ENCODE measurements at places on chromosomes 3 and 15. TPM values are rescaled to one million over a fixed set of nuclear protein-coding genes. Genes with fewer than 3 reads are reported as not detected.

DNA sequence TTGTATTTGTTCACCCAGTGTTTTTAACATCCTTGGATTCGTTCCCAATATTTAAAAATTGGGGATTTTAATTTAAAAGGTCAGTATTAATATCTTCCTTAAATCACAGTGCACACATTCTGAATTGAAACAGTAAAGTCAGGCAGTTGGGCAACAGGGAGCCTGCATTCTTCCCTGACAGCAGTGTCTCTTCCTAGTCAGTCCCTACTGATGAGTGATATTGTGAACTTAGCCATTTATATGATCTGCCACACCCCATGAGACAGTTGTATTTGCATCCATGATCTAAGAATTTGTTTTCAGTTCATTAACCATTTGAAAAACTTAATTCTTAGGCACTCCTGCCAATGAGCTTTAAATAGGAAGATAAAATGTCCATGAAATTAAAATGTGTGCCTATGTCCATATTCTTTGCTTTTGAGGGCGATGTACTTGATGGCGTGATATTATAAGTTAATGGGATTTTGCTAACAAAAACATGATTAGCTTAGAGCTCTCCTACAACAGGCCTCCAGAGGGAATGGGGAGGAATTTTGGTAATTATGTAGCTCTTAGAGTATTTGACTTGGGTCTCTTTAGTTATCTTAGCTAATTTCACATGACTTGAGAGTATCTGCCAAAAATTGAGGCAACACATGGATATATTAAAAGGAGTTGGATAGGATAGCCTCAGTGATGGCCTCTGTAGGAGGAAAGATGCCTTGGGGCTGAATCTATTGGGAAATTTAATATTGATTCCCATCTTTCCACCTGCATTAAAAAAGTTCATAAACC lies 219.3 kb downstream of the PTPRG start:
- H3K4me1 ChIP-seq, result no peaks in the 10 kb centered on the region
- no peak for DNase-seq
- H3K36me3 ChIP-seq, result no peaks in the 10 kb centered on the region
- no peak overlapping the region for H3K27ac ChIP-seq
- peaks cover 9% of the 10 kb centered on the region for H3K27me3 ChIP-seq

DNA sequence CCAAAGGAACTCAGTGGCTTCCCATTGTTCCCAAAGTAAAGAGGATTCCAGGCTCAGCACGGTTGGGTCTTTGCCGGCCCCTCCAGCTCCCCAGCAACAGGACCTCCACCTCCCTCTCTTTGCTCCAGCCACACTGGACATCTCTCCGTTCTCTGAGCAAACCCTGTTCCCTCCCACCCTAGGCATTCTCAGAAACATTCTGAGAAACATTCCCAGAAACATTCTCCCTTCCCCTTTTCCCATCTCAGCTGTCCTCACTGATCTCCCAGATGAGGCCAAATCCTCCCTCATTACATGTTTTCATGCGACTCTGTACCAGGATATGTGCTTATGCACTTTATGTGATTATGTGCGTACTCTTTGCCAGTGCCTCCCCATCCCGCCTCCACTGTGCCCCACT lies 14.1 kb downstream of the CCDC33 start:
- no peak overlapping the region for H3K27ac ChIP-seq
- no peaks in the 10 kb centered on the region for H3K36me3 ChIP-seq
- no peak for DNase-seq

- peaks cover 15% of the 10 kb centered on the region for H3K36me3 ChIP-seq
- DNase-seq, result no peak
- H3K4me1 ChIP-seq, result peaks cover 75% of the 10 kb centered on the region
- no peak overlapping the region for H3K4me3 ChIP-seq
- peak overlapping the region; percentile 13 for H3K27ac ChIP-seq
These were observed 15.2 kb downstream of the EIF4E3 start for GRCh38 chr3:71709908-71710511.

- H3K27ac ChIP-seq, result no peak overlapping the region
- no peak overlapping the region for H3K4me3 ChIP-seq
- H3K4me1 ChIP-seq, result no peaks in the 10 kb centered on the region
- DNase-seq, result no peak
- H3K36me3 ChIP-seq, result no peaks in the 10 kb centered on the region
These were observed 137.1 kb upstream of the THBS1 start for GRCh38 chr15:39443659-39444219.

The KBTBD12 gene
- total RNA-seq, result not detected

DNA sequence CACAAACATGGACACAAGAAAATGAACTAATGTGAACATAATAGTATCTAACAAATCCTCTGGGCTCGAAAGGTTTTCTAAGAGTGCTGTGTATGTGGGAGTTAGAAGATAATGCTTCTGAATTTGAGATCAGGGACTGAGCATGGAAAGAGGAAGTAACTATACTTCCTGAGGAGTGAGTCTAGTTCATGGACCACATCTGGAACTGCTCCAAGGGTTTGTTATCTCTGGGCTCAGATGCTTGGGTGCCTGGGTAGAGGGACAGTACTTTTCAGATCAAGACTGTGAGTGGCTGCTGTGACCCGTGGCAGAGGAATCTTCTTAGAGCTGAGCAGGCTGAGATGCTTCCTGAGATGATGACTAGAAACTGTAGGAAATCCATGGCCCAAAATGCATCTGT lies 28.5 kb downstream of the TBC1D23 start:
- H3K36me3 ChIP-seq, result peaks cover 12% of the 10 kb centered on the region
- no peaks in the 10 kb centered on the region for H3K27me3 ChIP-seq
- H3K4me1 ChIP-seq, result no peaks in the 10 kb centered on the region
- no peak for DNase-seq
- no peak overlapping the region for H3K27ac ChIP-seq
- H3K4me3 ChIP-seq, result no peak overlapping the region

GRCh38 chr15:36884518-36884875 lies 215.9 kb downstream of the MEIS2 start:
- H3K27ac ChIP-seq, result no peak overlapping the region
- H3K4me1 ChIP-seq, result peaks cover 16% of the 10 kb centered on the region
- H3K27me3 ChIP-seq, result peaks cover 90% of the 10 kb centered on the region
- no peaks in the 10 kb centered on the region for H3K36me3 ChIP-seq
- H3K4me3 ChIP-seq, result no peak overlapping the region

DNA sequence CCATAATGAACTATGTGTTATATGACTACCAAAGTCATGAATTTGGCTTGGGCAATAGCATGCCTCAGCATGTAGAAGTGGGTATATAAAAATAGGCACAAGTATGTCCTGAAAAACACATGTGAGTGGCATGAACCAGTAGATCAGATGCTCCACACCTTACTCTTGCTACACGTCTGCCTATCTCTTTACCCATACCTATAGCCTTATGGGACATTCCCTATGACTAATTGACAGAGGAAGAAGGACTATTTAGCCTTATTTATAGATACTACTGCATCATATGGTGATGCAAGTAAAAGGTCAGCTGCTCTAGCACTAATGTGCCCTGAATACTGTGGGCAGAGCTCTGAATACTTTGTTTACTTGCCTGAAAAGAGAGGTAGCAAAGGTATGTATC lies 81.0 kb upstream of the ZPLD1 start:
- H3K4me1 ChIP-seq, result no peaks in the 10 kb centered on the region
- H3K27me3 ChIP-seq, result peaks cover 2% of the 10 kb centered on the region
- no peak overlapping the region for H3K4me3 ChIP-seq
- DNase-seq, result no peak
- H3K27ac ChIP-seq, result no peak overlapping the region
- no peaks in the 10 kb centered on the region for H3K36me3 ChIP-seq

The ERC2 gene
- total RNA-seq, result 0.52 TPM

DNA sequence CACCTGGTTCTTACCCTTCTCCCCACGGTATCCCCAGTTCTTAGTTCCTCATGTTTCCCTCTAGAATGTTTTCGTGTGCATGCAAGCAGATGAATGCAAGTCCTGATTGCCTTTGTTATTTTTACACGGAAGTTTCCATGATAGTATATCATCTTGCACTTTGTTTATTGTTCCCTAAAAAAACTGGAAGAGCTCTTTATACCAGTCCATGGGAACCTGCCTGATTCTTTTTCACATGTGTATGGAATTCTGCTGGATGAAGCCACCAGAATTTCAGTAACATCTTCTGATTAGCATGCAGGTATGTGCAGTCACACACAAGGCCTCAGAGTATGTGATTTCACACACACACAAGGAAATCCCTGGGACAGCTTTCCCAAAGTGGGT lies 16.0 kb upstream of the LRRK1 start:
- H3K4me1 ChIP-seq, result no peaks in the 10 kb centered on the region
- H3K36me3 ChIP-seq, result no peaks in the 10 kb centered on the region
- H3K4me3 ChIP-seq, result no peak overlapping the region
- no peak for DNase-seq

All from activated CD8-positive, alpha-beta T cell treated with anti-CD3 and anti-CD28 coated beads for 36 hours (primary cell).